AML-193 (cell line): ENCODE measurements at places on chromosomes 1 and 21.

GRCh38 chr1:192756847-192757246 is 52.0 kb upstream of the RGS2 start:
- DNase-seq = no peak

DNA sequence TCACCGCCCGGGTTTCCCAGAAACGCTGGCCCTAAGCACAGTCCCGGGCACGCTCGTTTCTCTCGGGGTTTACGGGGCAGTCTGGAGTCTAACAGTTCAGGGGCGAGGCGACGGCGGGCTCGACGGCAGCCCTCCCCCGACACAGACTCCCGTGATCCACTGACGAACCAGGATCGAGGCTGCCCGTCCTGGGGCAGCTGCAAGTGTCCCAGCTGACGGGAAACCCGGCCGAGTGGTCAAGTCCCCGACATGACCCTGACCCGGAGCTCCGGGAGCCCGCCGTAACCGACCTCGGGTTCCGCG is 494 bp downstream of the UBE2J2 start:
- no peak for DNase-seq

DNA sequence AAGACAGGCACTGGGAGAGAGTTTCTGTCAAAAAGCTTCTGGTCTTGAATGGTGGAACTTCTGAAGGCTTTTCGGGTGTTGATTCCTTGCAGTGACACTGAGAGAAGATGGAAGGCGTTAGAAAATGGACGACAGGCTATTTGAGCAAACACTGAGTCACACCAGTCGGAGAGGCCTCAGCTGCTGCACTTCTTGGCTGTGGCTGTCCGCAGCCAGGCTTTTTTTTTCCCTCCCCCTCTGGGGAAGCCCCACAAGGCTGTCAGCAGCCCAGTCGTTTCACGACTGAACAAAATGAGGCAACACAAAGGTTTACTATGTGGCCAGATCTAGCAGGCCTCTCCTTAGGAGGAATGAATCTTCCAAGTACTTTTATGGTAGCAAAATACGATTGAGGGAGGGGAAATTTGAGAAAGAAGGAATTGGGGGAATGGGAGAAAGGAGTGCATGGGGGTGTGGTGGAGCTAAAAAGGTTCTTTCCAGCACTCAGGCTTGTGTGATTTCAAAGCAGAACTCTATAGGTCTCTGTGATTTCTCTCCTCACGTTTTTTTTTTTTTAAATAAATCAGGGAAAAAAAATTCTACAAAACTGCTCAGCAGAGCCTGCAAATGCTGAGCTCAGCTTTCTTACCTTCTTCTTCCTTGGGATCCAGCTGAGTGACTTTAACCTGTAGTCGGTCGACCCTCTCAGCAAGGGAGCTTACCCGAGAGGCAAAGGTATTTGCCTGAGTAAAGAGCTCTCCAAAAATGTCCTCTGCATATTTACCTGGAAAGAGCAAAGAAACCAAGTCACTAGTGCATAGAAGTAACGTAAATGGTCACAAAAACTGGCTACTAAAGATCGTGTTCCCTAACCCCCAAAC is 26.1 kb downstream of the GPR3 start:
- DNase-seq = no peak

- DNase-seq = no peak
Observed at GRCh38 chr1:221204055-221204833, 325.0 kb downstream of the HLX start.

GRCh38 chr1:224266105-224266914 is 63.7 kb downstream of the NVL start:
- DNase-seq = no peak

DNA sequence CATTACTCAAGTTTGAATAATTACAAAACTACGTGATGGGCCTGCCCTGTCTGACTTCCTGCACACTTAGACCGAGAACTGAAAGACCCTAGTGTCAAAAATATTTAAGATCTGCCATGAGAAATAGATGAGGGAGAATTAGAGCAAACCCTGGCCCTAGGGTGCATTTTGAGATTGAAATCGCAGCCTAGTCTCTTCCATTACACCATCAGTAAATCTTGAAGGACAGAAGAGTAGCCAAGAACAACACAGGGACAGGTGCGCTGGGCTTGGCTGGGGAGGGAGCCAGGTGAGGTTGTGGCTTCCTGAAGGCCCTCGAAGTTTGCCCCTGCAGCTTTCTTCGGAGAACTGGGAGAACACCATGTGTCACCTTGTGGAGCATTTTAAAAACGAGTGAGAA is 36.7 kb upstream of the KIF26B start:
- DNase-seq = no peak

GRCh38 chr1:26408604-26409003 is 2.0 kb upstream of the LIN28A start:
- peak; percentile 14 for DNase-seq

DNA sequence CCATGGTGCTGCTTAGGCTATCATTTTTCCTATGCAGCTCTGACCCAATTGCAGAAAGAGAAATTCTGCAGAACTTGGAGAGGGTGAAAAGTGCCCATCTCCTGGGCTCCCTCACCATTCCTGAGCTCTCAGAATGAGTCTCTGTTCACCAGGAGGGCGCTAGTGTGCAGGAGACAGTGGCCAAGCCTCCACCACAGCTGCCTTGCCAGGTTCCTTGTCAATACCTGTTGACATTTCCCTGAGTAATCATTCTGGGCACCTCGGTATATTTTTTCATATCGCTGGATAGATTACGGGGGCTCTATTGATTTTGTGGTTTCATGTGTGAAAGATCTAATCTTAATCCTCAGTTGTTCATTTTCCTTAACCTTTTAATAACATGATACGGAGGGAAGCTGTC is 13.0 kb upstream of the C8B start:
- DNase-seq = no peak

DNA sequence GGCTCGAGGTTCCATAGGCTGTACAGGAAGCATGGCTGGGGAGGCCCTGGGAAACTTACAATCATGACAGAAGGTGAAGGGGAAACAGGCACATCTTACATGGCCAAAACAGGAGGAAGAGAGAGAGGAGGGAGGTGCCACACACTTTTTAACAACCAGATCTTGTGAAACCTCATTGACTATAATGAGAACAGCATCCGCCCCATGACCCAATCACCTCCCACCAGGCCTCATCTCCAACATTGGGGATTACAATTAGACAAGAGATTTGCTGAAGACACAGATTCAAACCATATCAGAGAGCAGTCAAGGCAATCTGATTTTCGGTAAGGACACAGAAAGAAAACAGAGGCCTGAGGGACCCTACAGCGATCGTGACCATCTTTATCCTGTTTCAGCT is 41.7 kb downstream of the TNFRSF9 start:
- no peak for DNase-seq

DNA sequence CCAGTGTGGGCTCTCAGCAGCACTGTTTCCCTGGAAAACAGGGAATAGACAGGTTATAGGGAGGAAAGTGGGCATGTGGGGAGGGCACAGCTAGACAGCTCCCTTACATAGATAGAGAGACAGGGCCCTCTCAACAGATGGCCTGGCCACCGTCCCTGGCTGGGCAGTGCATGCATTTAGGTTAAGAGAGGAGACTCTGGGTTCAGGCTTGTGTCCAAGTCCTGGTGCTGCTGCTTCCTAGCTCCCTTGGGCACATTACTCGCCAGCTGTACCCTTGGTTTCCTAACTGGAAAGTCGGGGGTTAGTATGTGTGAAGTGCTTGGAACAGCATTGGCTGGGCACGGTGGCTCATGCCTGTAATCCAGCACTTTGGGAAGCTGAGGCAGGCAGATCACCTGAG is 9.1 kb downstream of the PLOD1 start:
- DNase-seq = no peak

DNA sequence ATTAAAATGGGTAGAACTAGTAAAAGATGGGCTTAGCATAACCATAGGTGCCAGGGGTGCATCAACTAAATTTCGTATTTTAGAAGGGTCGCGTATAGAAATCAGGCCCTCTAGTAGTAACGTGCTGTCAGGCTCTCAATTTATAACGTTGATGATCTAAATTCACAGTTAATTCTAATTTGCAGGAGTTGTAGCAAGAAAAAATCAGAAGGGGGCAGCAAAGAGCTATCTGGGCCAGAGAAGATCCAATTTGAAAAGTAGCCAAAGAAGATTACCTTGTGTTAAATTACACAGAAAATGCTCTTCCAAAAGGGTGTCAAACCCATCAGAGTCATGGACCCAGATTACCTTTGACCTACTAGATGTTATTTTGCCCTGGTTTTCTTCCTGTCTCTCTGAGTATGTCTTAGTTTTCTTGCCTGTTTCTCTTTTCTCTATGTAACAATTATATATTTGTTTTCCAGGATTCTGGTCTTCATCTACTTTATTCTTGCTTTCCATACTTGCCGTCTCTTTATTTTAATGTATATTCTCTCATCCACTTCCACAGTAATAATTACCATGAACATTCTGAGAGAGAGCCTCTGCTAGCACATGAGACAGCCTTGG is 1030.9 kb downstream of the AMY1C start:
- peak; percentile 16 for DNase-seq

DNA sequence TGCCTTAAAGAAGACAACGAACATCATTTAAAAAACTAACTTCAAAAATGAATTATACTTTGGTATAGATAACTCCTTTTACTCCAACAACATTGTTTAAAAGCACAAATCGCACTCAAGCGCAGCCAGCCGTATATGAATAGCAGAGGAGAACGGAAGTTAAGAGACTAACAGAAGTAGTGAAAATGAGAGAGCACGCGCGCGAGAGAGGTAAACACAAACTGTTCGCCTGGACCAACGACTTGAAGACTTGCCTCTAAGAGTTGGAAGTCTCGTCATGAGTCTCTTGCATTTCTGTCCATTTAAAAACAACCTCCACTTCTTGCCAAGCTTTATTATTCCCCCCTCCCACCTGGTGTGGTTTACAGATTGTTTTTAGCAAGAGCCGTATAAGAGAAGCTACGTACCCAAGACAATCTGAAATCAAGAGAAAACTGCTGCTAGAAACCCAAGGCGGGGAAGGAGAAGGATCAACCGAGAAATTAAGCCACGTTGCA is 479 bp downstream of the SELENOF start:
- peak; percentile 20 for DNase-seq

DNA sequence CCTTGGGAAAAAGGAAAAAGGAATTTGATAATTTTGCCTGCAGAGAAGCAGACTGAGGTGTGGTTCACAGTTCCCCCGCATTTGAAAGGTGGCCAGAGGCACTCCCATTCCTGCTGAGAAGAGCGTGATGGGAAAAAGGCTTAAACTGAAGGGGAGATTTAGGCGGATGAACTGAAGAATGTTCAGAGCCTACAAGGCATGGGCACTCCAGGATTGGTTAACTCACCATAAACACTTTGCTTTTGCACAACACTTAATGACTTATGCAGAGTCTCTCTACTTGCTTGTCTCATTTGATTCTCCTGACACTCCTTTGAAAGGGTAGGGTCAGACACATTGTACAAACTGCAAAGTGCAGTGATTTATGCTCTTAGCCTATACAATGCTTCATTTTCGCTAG is 119.6 kb upstream of the RUNX1 start:
- DNase-seq = no peak

- DNase-seq = no peak
Observed at GRCh38 chr1:72954943-72955342, 672.6 kb upstream of the NEGR1 start.

GRCh38 chr1:201430776-201431175 is 9.2 kb upstream of the TNNI1 start:
- no peak for DNase-seq

- no peak for DNase-seq
Observed at GRCh38 chr1:234706931-234707330, 97.0 kb upstream of the IRF2BP2 start.

DNA sequence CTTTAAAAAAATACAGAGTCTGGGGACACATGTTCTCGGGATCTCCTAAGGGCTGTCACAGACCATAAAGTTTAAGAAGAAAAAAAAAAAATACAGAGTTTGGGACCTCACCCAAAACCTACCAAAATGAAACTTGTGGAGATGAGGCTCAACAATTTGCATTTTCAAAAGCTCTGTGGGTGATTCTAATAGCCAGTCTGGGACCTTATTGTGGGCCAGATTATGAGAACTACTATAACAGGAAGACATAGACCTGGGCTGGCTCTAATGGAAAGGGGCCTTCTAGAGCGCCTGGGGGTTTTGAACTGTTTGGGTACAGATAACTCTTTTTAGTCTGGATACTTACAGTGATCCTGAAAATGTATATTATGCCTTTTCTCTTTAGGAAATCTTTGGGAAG is 69.1 kb downstream of the LAMC1 start:
- no peak for DNase-seq

- DNase-seq = peak; percentile 73
Observed at GRCh38 chr1:11051781-11052511, 4.9 kb upstream of the MASP2 start.

- no peak for DNase-seq
Observed at GRCh38 chr1:29133861-29134694, 10.4 kb upstream of the TMEM200B start.

GRCh38 chr1:94608852-94609530 is 67.4 kb upstream of the F3 start:
- no peak for DNase-seq

- no peak for DNase-seq
Observed at GRCh38 chr1:33826711-33827110, 37.2 kb upstream of the HMGB4 start.

GRCh38 chr1:202416641-202417040 is 68.1 kb downstream of the PPP1R12B start:
- DNase-seq = no peak

DNA sequence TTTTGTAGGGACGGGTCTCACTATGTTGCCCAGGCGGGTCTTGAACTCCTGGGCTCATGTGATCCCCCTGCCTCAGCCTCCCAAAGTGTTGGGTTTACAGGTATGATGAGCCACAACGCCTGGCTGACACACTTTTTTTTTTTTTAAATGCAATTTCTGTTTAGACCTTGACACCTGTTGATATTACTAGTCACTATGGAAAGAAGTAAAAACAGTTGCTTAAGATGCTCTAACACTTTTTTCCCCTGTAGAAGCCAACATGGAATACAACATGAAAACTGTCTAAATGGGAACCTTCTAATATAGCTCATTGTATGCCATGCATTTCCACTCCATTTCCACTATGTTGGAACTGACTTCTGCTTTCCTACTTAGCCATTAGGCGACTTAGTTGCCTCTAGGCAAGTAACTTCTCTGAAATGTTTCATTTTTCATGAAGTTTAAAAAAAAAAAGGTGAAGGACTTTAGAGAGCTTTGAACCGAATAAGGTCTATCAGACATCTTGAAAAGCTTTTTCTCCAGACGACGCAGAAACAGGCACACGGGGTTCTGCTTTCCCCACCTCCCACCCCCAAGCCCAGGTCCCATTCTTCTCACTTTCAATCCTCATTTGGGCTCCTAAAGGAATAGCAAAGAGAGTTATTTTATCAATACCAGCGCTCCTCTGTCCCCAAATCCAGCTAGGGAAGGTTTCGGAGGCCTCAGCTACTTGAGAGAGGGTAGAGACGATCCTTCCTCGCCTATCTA is 648 bp upstream of the DR1 start:
- DNase-seq = peak; percentile 51
